ENCODE measurements at places on chromosomes 4 and X. TPM values are rescaled to one million over a fixed set of nuclear protein-coding genes. Genes with fewer than 3 reads are reported as not detected.

DNA sequence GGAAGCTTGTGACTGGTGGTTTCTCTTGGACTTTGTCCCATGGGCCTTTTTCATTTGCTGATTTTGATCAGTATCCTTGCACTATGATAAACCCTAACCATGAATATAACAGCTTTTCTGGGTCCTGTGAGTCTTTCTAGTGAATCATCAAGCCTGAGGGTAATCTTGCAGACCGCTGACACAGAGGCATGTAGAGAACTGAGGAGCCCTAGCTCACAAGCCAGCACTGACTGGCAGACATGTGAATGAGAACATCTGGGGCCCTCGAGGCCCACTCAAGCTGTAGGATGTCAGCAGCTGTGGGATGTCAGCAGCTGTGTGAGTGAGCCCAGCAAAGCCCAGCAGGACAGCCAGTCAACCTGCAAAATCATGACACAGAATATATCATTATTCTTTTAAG is 36.7 kb downstream of the HMGB3 start:
- no peak for DNase-seq

DNA sequence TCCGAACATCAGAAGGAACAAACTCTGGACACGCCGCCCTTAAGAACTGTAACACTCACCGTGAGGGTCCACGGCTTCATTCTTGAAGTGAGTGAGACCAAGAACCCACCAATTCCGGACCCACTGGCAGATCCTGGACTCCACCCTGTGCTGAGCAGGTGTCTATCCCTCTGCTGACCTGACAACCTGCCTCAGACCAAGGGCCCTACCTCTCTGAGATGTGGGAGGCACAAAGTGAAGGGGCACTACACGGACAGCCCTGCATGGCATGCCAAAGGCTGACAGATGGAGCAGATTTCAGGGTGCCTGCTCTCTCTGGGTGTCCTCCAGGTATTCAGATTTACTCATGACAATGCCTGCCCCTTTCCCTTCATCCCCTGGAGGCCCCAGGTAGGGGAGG is 14.0 kb upstream of the HSFX1 start:
- no peak for DNase-seq

DNA sequence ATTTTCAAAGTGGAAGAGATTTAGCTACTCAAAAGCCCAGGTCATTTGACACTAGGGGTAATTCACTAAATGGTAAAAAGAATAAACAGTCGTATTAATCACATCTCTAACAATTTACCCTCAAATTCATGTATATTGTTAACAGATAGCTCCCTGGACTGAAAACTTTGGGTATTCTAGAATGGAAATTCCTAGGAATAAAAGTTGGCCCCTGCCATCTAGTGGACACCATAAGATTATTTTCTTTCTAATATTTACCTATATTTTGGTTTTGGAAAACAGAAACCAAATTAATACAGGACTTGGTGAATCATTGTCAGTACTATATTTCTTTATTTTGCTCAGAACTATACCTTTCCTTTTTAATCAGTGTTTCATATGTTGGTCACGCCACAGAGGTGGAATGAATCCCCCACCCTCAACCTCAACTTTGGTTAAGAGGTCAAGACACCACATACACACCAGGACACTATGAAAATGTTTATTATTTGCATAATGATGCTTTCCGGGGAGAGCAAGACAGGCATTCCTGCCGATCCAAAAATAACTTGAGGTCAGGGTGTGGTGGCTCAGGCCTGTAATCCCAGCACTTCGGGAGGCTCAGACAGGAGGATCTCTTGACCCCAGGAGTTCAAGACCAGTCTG is 96.2 kb upstream of the APOOL start:
- DNase-seq: no peak

HSFX3 gene
- total RNA-seq: not detected

SLC49A3 gene
- 11.7 TPM for total RNA-seq

- DNase-seq: no peak
Observed at GRCh38 chr4:168881781-168882420, 128.2 kb downstream of the CBR4 start.

SYNPO2 gene
- 405 TPM for total RNA-seq

GRCh38 chr4:126947536-126947935 is 685.2 kb upstream of the INTU start:
- DNase-seq: no peak

GRCh38 chr4:138243369-138243768 is 1.2 kb upstream of the SLC7A11 start:
- DNase-seq: no peak

GLOD5 gene
- total RNA-seq: not detected

DNA sequence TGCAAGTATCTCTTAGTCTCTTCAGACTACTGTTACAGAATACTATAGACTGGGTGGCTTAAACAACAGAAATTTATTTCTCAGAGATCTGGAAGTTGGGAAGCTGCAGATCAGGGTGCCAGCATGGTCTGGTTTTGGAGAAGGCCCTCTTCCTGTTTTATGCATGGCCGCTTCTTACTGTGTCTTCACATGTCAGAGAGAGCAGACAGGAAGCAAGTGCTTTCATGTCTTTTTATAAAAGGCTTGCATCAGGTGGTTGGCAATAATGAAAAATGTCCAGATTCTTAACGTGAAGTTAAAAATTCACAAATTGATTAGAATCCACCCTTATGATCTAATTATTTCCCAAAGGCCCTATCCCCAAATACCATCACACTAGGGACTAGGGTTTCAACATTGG is 284.9 kb downstream of the RPA4 start:
- no peak for DNase-seq

DNA sequence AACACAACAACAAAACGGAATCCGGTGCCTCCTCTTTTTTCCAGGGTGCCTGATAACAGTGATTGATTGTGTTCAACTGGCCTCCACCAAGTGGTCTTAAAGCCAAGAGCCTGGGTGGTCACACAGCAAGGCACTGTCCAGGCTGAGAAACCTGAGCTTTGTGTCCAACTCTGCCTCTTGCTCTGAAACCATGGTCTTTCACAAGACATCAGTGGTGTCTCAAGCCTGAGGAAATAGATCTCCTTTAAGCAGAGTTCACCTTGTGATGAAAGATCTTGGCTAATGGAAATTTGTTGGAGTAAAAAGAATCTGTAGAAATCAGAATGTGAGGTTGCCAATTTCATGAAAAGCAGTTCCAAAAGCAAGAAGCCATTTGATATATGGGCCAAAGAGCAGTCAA is 47.3 kb upstream of the ACSL1 start:
- DNase-seq: no peak

GRCh38 chrX:1416327-1416784 is 24.4 kb upstream of the SLC25A6 start:
- no peak for DNase-seq

DNA sequence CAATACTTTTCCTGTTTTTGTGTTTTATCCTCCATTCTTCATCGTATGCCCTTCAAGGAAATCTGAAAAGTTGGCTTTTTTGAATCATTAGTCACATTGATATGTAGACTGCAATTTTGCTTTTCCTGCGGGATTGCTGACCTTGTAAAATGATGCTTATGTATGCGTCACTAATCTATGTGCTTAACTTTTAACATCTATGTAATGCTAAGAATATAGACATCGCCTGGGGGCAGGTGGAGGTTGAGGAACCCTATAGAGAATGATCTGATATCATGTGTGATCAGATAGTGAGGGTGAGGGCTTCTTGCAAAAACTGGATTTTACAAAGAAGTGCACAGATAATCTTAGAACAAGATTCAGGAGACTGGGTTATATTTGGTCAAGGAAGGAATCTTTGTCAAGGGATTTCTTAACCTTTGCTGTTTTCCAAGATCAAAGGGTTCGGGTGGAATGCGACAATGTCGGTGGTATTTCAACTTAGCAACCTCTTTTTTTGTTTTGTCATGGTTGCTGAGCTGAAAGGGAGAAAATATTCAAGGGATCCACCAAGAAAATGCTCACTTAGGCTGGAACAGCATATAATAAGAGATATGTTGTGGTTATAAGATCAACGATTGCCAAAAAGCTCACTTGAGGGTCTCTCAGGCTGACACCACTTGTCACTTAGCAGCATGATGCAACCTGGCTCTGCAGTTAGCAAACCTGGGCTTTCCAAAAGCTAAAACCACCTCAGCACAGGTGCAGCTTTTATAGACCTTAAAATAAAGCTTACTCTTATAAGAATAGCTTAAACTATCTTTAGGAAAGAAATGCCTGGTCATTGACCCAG is 70.6 kb upstream of the PUDP start:
- DNase-seq: no peak

FRG2 gene
- not detected for total RNA-seq

DNA sequence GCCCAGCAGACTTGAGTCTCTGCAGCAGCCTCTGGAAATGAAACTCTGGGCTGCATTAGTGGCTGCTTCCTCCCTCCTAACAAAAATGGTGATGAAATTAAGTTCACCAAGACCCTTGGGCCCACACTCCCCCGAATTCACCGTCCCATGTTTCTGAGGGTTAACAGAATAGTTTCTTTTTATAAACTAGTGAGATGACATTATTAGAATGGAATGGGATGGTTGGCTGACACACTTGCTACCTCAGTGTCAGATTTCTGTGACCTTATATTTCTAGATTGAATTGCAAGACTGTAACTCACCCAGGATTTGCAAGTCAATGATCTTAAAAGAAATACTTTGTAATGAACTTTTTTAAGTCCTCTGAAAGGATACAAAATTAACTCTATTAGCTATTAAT is 127.1 kb downstream of the SHROOM3 start:
- no peak for DNase-seq

DNA sequence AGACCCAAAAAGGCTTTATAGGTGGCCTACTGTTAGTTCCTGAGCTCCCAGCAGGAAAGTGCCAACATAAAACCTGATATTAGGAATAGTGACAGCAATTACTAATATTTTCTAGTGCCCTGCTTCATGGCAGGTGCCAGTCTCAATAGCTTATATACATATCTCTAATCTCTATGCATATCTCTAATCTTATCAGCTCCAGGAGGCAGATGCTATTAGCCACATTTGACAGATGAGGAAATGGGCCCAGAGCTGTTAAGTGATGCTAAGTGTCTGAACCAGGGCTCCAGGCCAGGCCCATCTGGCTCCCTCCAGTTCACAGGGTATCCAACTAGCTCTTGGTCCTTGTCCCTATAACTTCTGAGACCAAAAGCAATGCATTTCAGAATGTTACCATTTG is 142.5 kb downstream of the CHIC2 start:
- DNase-seq: no peak
